ENCODE measurements at places on chromosomes 7 and 10.

GRCh38 chr10:103839519-103839871 lies 15.9 kb downstream of the SH3PXD2A start:
- DNase-seq = no peak

- no peak for DNase-seq
Measured at GRCh38 chr7:155660059-155660757, 15.7 kb downstream of the RBM33 start.

DNA sequence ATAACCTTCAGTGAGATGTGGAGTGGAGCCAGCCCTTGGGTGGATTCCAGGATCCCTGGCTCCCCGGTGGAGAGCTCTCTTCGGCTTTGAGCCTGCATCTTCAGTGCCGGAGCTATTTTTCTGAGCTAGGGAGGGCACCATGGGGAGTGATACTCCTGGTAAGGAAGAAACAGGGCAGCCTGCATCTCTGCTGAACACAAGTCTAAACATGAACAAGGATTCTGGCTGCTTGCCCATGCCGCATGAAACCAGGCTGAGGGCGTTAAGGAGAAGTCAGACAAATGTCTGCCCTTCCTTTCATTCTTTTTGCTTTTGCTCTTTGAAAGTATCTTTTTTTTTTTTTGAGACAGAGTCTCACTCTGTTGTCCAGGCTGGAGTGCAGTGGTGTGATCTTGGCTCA lies 60.4 kb downstream of the EVX1 start:
- DNase-seq = no peak

DNA sequence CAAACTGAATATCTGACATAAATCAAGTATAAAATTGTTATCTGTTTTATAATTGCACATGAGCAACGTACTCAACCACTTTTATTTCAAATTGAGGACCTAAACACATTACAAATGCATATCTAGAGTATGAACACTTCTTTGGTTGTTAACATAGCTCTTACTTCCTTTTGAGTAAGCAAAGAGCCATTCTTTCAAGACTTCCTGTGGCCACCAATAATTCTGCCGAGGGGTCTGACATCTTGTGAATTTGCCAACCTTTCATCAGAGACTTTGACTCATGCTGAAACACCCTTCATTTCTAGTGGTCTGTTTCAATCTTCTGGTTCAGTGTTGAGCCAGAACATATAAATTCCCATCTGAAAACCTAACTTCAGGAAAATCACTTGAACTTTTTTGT lies 59.4 kb downstream of the CDK14 start:
- DNase-seq = no peak

DNA sequence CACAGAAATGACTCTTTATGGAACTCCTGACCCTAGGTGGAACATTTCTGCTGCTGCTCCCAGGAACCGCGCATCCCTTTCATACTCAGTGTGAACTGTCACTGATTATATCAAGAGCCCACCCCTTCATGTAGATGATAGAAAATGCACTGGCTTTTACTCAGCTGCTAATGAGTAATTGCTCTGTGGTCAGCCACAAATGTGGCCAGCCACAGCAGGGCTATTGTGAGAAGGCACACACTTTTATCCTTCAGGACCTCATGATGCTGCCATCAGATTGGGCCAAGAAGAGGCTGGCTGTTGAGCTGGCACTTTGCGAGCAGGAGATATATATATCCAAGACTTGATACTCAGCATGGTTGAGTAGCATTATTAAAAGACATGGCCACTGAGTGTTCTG lies 124.7 kb downstream of the CFAP58 start:
- DNase-seq = no peak

DNA sequence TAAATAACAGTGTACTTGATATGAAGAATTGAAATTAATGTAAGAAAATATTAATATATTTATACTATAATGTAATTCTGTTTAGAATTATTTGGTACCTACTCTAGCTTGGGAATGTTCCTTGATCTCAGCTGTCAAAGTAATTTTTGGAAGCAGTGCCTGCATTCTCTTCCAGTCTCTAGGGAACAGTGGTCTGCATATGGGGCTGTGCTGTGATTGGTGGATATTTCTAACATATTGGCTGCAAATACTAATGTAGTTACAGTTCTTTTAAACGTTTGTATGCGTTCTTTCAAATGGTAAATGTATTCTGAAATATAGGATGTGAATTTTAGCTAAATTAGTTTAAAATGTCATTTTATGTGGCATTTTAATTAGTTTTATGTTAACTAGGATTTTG lies 87.2 kb downstream of the PHF14 start:
- DNase-seq = no peak

GRCh38 chr10:49068672-49069217 lies 46.6 kb downstream of the VSTM4 start:
- no peak for DNase-seq

GRCh38 chr7:70033226-70033625 lies 435.0 kb downstream of the AUTS2 start:
- no peak for DNase-seq

- DNase-seq = no peak
Measured at GRCh38 chr7:38339953-38340819, 66.8 kb upstream of the TARP start.

DNA sequence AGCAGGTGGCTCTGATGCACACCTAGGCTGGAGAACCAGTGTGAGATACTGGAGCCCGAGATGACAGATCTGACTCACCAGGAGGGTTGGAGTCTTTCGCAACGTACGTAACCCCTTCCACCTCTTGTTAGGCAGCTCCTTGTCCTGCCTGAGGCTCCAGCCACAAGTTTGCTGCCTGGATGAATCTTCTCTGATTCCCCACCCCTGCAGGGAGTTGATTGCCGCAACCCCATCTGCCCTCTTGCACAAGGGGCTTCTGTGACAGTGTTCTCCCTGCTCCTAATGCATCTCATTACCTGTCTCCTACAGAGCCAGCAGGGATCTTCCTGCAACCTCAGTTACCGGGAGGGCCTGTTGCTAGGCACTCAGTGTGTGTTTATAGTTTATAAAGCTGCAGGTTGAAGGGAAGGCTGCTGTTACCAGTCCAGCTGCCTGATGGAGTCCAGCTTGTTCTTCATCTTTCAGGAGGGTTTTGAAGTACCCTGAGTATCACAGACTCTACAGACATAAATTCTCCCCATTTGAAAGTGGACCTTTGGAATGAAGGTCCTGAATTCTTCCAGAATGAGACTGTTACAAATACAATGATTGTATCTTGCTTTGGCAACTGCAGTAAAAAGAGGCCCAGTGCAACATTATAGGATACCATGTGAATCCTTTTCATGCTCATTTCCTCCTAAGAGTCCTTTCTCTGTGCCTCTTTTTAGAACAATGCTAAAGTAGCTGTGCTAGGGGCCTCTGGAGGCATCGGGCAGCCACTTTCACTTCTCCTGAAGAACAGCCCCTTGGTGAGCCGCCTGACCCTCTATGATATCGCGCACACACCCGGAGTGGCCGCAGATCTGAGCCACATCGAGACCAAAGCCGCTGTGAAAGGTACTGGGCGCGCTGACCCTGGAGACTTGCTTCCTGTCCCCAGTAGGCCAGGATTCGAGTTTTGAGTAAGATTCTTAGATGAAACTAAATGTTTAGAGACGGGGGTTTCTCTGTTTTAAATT lies 6.5 kb downstream of the MDH2 start:
- peak; percentile 82 for DNase-seq

DNA sequence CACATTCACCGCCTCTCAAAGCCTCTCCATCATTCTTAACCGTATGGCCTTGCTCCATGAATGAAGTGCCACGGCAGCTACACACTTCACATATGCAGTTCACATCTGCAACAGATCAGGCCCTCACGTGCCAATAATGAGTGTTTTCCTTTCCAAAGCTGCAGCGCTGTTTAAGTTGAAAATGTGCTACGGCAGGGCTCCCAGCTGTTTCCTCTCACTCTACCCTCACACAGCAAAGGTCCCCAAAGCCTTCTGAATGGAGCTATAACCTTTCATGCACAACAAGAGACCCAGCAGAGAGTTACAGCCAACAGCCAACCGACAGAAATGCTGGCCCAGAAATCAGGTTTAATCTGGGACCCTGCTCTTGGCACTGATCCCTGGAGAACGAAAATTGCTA lies 236.1 kb downstream of the ELMO1 start:
- DNase-seq = no peak

DNA sequence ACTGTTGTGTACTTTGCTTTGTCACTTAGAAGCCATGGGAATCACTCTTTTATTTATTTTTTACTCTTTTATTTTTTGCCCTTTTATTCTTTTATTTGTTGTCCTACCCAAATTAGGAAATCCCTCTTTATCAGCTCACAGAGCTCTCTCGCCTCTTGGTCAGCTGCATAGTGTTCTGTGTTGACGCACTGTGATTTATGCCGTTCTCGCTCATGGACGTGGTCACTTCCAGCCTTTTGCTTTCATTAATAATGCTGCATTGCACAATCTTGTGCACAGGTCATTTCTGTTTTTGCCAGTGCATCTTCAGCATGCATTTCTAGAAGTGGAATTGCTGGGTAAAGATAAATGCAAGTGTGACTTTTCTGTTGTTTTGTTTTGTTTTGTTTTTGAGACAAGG lies 42.3 kb downstream of the FBH1 start:
- DNase-seq = no peak

DNA sequence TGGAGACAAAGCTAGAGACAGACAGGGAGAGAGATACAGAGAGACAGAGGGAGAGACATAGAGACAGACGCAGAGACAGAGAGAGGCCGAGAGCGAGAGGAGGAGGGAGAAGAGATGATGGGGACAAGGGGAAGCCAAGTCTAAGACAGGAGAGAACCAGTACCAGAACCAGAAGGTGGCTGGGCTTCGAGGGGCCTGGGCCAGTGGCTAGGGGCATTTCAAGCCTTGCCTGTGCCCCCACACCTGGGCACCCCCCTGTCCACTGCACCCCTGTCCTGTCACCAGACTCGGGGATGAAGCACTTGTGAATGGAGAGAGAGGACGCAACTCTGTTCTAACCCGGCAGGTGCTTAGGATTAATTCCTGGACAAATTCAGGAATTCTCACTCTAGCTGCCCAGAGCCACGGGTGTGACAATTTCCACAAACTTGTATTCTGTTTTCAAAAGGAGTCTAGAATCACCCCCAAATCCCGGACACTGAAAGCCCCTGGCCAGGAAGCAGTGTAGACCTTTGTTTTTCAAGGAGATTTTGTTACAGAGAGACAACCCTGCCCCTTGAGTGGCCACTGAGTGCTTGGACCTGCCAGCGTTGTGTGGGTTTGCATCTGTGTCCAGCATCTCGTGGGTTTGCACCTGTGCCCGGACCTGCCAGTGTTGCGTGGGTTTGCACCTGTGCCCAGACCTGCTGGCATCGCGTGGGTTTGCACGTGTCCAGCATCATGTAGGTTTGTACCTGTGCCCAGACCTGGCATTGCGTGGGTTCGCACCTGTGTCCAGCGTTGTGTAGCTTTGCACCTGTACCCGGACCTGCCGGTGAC lies 157.3 kb downstream of the WDR37 start:
- DNase-seq = no peak

GRCh38 chr7:108376206-108376605 lies 80.0 kb downstream of the NRCAM start:
- peak; percentile 24 for DNase-seq

- DNase-seq = no peak
Measured at GRCh38 chr10:33009244-33010131, 51.5 kb upstream of the ITGB1 start.

DNA sequence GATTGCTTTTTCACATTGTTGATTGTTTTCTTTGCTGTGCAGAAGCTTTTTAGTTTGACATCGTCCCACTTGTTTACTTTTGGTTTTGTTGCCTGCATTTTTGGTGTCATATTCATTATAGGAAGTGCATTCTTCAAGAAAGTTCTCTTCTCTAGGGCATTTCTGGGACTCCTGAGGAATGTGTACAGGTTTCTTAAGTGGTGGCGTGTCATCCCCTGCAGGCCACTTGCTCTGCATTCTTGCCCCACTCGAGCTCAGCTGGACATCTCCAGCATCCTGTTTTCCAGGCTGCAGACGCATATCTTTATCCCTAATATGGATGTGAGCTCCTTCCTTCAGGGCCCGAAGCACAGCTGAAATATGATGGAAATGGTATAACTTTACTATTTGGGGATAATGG lies 255.6 kb upstream of the HABP2 start:
- DNase-seq = no peak

DNA sequence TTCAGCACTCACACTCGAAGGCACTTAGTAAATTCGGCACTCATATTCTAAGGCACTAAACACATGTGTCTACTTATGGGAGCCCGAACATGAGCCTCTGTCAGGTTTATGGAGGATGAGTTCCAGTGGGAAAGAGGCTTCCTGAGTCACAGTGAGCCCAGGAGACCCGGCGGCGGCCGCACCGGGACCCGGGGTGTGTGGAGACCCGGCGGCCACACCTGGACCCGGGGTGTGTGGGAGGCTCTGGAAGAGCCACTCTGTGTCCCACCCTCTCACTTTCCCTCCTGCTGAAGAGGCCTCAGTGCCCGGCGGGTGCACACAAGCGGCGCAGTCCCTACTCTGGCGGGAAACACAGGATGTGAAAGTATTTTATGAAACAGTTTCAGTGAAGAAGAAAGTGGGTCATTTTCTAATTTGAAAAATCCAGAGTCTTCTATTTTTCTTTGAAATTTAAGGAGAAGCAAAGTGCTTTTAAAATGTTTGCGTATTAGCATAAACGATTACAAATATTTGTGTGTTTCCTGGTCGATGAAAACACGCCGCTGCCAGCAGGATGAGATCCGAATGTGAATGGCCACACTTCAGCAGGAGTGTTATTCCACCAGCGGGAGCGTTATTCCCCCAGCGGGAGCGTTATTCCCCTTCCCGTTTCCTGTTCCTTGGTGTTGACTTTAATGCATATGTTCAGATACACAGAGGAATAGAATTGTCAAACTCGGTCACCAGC lies 625.1 kb downstream of the DNAJB6 start:
- no peak for DNase-seq

- no peak for DNase-seq
Measured at GRCh38 chr10:4698075-4698474, 127.9 kb upstream of the AKR1E2 start.

DNA sequence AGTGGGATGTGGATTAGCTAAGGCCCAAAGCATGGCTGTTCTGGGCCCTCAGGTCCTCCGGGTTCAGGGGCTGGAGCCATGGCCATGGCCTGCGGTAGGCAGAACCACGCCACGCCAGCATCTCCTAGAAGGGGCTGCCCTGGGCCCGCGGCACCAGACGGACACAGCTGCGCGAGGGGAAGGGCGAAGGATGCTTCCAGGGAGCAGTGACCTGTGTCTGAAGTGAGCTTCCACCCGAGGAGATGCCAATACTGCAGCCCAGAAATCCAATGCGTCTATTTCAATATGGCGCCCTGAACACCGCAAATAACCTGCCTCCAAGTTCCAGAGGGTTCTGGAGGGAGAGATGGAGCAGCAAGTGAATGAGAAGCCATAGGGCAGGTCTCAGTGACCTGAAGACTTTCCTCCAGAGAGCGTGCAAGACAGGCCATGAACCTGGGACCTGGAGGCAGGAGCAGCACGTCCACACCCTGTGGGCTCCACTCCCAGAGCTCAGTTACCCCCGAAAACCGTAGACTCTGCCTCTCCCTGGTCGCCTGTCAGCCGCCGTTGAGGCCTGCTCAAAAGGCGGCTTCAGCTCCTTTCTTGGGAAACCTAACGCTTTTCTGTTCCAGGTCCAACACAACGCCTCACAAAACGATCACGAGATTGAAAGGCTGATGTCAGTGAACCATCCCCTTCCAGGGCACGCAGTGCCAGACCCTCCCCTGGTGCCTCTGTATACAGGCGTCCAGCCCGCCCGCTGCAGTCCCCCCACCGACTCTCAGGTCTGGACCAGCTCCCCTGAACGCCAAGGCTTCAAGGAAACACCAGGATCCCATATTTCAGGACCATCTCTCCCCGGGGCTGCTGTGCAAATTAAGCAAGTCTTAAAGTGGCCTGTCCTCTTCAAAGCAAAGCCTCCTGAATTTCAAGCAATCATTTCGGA lies 37.4 kb downstream of the AMZ1 start:
- no peak for DNase-seq

All from COR-L47 (cell line).